AG04449 (cell line): ENCODE measurements at places on chromosomes 7 and 10.
A peak's percentile ranks its signal among the peaks of the same experiment; 100 is the strongest.

GRCh38 chr7:116583653-116584052 lies 58.8 kb downstream of the CAV1 start:
- no peak for DNase-seq

- DNase-seq = no peak
Observed at GRCh38 chr10:94043431-94043990, 49.8 kb downstream of the PLCE1 start.

DNA sequence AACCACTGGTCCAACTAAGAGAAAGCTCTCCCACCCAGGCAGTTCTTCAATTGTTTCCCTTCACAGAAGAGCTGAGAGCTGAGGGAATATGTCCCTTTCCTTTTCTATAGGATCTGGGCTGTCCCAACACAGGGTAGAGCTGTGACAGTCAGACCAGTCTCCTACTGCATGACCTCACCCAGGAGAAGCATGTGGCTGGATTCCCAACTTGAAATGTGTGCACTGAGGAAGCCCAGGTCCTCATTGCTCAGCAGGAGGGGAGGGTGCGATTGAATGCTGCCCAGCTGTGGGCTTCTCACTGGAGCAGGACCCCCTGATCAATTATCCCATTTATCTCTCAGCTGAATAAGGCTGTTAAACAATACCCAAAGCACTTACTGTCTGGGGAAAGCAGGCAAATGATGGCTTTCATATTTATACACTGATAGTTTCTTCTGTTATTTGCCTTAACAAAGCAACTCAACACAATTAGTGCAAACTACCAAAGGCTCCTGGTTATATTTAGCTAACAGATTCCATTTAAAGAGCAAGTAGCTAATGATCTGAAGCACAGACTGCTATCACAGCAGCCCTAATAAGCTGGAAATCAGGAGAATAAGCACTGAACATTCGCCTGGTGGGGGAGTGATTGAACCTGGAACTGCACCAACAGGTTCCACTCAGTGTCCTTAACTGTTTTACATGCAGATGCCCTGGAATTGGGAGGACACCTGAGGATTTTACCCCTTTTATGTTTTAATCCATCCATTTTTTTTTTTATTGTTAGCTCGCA lies 508.8 kb downstream of the CCSER2 start:
- DNase-seq = no peak

DNA sequence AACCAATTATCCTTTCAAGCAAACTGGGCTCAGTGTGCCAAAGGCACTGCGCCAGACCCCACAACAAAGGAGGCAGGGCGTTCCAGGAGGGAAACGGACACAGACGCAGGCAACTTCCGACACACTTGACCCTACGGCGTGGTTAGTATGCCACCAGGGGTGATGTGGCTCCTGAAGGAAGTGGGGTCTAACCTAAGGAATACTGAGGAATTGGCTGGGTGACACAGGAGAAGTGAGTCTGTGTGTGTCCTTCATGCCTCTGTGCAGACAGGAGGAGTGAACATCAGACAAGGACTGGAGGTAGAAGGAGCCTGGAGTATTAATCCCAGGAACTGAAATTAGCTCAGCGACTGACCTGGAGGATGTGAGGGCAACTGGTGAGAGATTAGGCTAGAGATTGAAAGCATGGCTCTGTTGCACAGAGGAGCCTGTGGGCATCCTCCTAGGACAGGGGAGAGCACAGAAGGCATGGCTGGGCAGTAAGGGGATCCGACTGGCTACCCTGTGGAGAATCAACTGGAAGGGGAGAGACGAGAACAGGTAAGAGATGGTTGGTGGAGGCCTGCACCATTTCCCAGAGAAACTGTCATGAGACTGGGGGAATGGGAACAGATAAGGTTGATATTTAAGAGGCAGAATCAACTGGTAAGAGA lies 27.8 kb downstream of the GSDME start:
- DNase-seq = no peak

- DNase-seq = no peak
Observed at GRCh38 chr7:124088590-124088989, 55.7 kb upstream of the TMEM229A start.

- DNase-seq = no peak
Observed at GRCh38 chr7:24419511-24419910, 135.5 kb downstream of the NPY start.

- no peak for DNase-seq
Observed at GRCh38 chr7:139643951-139644585, 120.6 kb downstream of the CLEC2L start.

DNA sequence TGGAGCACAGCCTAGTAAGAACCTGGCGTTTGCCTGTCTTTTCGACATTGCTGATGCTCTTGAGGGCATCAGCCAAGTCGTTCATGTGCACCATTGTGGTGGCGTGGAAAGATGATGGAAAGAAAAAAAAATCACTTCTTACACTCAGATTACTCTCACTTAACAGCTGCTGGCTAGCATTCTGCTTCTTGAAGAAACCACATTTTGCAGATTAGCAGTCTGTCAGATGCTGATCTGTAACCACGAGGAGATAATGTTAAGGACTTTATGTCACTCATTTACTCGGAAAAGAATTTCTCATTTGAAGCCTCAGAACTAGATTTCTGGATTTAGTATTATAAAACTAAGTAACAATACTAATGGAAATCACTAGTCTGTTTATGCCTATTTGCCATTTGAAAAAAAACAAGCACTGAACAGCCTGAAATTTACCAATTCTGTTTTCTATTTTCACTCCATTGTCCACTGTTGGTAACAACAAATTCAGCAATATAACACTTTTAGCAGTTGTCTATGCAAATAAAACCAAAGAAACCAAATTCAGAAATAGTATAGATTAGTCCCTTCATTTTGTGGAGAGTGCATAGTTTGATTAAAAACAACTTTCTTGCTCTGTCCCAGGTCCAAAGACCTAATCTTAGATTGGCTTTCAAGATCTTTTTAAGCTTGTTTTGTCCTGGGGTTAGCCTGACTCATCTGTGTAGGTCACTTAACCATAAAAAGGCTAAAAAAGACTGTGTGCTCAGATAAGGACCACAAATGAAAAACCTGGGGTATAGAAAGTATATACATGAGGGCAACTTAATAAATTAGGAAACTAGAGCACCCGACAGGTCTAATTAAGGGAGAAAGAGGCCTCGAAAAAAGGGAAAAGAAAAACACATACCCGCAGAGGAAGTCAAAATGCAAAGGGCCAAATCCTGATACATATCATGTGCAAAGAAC lies 67.5 kb downstream of the NT5C2 start:
- no peak for DNase-seq

DNA sequence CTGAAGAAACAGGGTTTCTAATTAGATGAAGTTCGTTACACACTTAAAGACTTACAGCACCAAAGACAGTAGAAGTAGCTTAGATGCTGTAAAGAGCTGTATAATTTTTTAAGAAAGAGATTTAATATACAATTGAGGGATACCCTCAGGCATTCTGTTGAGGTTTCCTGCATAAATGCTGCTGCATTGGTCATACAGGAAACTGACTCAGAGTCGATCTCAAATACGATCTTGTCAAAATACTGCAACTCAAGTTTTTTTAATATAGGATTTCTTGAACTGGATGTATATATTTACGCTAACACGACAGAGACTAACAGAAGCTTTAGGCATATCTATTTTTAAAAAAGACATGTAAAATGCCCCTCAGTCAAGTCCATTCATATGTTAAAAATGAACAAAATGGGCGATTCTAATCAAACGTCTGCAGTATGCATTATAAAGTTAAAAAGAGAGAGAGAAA lies 2.4 kb upstream of the ARID5B start:
- no peak for DNase-seq

GRCh38 chr7:84913731-84914130 lies 273.1 kb downstream of the SEMA3D start:
- DNase-seq = peak; percentile 9

GRCh38 chr7:137343281-137343841 lies at the start of gene PTN:
PTN (minus strand) TSS chr7:137343733; CDS start chr7:137254973, 88,760 bp downstream.
- DNase-seq = no peak

GRCh38 chr10:101814466-101815071 lies 3.7 kb downstream of the OGA start:
- no peak for DNase-seq

GRCh38 chr7:27193335-27194001 lies 6.4 kb downstream of the HOXA13 start:
- no peak for DNase-seq

DNA sequence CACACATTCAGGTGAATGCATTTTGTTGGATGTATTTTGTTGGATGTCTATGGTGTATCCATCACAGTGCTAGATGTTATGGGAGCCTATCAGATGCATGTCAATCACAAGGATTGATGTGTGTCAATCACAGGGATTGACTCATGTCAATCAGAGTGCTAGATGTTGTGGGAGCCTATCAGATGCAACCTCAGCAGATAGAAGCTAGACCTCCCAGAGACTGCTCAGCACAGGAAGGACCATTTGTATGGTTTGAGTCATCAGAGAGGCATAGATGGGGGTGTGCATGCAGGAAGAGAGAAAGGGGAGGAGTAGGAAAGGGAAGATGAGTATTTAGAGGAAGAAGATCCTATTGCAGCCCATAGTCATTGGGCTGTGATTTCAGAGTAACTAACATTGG lies 48.3 kb upstream of the PITRM1 start:
- no peak for DNase-seq

DNA sequence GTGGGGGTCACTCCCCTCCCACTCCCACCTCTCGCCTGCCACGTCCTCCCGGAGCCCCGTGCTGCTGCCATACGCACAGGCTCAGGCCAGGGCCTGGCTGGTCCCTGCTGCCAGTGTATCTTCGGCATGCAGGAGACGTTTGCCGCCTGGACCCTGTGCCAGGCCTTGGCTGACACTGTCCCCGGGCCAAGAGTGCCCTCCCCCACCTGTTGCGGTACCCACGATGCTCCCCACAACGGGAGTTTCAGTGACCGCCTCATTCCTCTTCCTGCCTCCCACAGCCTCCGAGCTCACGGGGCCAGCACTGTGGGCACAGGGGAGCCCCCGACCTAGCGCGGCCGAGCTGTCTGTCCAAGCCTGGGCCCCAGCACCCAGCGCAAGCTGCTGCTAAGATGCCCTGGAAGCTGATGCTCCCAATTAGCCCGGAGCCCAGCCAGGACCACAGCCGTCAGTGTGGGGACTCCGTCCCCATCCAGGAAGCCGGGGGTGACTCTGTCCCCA lies 7.4 kb downstream of the TTYH3 start:
- DNase-seq = no peak

DNA sequence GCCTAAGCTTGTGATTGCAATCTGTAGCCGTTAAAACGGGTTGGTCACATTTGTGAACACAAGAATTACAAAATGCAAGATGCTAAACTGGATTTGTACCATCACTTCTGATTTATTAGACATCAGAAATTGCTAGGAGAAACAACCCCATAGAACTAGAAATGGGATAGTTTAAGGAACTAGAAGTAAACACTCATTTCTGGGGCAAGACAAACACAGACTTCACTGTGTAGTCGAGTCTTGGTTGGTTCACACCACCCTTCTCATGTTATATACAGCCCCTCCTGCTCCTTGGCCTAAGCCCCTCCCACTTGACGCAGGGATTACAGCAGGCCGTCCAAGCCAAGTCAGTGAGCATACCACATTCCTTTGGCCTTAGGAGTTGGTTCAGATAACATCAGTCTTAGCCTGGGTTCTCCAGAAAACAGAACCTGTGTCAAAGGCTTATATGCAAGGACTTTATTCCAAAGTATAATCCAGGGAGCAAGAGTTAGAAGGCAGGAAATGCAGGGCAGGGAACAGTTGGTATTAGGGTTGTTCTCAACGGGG lies 2.0 kb upstream of the NRAP start:
- peak; percentile 70 for DNase-seq

DNA sequence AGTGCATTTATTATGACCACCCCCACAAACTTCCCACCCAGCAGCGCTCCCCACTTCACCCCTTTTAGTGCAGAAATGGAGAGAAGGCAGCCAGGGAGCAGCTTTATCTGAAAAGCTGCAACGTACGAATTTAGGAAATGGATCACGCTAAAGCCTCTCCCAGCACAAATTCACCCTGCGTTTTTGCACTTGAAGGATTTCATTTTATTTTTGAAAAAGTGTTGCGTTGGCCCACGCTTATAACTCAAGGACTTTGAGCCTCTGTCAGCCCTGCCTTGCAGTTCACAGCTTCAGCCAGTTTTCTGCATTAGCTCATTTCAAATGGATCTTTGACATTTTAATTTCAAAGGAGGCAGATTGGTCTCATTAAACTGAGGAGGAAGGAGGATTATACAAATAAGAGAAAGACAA lies 556.1 kb downstream of the KCNMA1 start:
- no peak for DNase-seq

GRCh38 chr7:130896898-130897514 lies 163.0 kb upstream of the KLF14 start:
- no peak for DNase-seq

GRCh38 chr7:22582863-22583622 lies 83.1 kb upstream of the STEAP1B start:
- peak; percentile 84 for DNase-seq

- DNase-seq = no peak
Observed at GRCh38 chr7:6117533-6117932, 86.4 kb downstream of the ANKRD61 start.

DNA sequence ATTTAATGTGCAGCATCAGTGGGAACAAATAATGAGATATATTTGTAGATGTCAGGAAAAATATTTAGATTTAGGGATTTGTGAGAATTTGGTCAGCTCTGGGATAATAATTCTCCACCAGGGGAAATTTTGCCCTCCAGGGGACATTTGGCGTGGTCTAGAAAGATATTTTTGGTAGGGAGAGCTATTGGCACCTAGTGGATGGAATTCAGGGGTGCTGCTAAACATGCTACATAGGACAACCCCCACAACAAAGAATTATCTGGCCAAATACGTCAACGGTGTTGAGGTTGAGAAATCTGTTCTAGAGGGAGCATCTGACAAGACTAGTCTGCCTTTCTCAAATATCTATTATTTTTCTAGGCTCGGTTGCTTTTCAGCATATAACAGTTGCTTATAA lies 2.1 kb downstream of the ADK start:
- DNase-seq = no peak

GRCh38 chr7:129768614-129769399 lies 157.3 kb downstream of the NRF1 start:
- no peak for DNase-seq

- DNase-seq = no peak
Observed at GRCh38 chr7:140034421-140034820, 28.3 kb downstream of the PARP12 start.
